CD4-positive, alpha-beta T cell treated with Interleukin-21 for 1 hour (primary cell): ENCODE measurements at places on chromosomes 4 and X.

- no peak for DNase-seq
Observed at GRCh38 chr4:114907568-114907967, 205.9 kb downstream of the NDST4 start.

- DNase-seq = no peak
Observed at GRCh38 chrX:102846544-102847236, 90.4 kb upstream of the RAB40AL start.

DNA sequence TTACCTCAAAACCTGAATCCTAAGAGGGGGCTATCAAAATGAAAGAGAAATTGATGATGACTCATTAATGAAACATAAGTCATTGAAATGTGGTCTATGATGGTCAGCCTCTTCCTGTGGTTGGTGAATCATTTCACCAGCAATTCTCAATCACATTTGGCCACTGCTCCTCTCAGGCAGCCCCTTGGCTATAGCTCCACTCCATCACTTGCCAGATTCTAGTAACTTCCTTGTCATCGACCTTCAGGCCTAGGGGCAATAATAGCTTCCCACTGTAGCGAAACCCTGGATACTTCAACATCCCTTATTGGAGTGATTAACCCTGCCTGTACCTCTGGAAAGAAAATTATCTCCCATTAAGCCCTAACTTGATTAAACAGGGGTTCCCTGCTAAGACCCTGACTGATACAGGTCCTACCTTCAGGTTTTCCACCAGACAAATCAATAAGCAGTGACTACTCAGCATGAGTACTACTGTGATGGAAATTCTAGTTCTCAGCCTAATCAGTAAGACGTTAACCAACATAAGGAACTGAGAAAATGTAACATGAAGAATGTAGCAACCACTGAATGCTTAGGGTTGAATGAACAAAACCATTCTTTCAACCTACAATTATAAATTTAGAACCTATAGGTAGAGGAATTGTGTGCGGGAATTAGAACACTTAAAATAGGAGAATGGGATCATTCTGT is 30.4 kb downstream of the ADH7 start:
- no peak for DNase-seq

- DNase-seq = no peak
Observed at GRCh38 chr4:55016131-55016530, 109.3 kb downstream of the KDR start.

DNA sequence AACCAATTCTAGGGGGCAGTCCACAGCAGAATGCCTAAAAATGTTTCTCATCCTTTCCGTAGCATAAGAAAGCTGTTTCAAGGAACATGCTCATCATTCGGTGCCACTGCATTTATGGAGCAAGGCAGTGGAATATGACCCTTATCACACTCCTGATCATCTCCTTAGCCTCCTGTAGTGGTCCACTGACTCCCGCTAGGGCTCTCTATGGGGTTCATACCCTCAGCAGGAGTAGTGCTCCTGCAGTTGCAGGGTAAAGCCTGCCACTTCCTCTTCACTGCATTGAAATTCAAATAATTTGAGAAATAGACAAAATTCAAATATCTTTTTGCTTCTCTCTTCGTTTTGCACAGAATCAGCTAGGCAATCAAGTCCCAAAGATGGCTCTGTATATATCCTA is 107.0 kb downstream of the NDST3 start:
- DNase-seq = no peak

GRCh38 chrX:64152857-64153256 is 52.7 kb downstream of the AMER1 start:
- DNase-seq = no peak
